Activated CD4-positive, alpha-beta T cell treated with anti-CD3 and anti-CD28 coated beads for 24 hours (primary cell): ENCODE measurements at places on chromosomes 1 and 21.

GRCh38 chr1:43772978-43773377 lies 65.6 kb downstream of the ST3GAL3 start:
- no peak for DNase-seq

- DNase-seq = no peak
Measured at GRCh38 chr1:36096500-36097432, 8.1 kb downstream of the ADPRS start.

- DNase-seq = no peak
Measured at GRCh38 chr1:103583887-103584286, 12.5 kb downstream of the AMY2B start.

GRCh38 chr1:32063261-32063681 lies 9.5 kb upstream of the TMEM39B start:
- no peak for DNase-seq

- no peak for DNase-seq
Measured at GRCh38 chr1:218537122-218537913, 192.2 kb downstream of the TGFB2 start.

DNA sequence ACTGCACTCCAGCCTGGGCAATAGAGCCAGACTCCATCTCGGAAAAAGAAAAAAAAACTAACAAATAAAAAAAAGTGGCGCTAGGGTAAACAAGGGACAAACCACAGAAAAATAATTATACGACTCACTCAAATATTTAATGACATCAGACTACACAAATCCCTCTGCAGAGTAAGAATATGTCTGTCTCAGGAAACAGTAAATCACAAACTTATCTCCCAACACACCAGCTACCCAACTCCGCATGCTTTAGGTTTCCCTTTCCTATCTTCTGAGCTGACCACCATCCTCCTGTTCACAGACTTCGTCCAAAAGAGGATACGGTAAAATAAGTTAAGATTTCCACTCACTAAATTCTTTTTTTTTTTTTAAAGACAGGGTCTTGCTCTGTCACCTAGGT lies 16.2 kb downstream of the WDR47 start:
- no peak for DNase-seq

DNA sequence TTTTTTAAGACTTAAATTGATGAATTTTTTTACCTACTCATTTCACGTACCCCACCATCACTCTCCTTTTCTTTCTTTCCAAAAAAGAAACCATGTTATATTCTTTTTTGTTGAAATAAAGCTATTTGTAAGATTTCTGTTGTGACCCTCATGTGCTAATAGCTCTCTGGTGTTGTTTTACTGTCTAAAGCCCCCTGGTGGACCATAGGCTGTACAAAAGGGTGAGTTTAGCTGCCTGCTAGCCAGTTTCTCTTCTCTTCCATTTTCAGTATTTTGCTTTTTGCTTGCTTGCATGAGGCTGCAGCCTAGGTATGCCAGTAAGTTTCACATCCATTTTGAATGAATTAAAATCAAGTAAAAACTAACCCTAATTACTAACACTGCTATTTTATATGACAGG lies 15.6 kb upstream of the VAMP3 start:
- no peak for DNase-seq
